ENCODE measurements at places on chromosomes 3 and 15.

DNA sequence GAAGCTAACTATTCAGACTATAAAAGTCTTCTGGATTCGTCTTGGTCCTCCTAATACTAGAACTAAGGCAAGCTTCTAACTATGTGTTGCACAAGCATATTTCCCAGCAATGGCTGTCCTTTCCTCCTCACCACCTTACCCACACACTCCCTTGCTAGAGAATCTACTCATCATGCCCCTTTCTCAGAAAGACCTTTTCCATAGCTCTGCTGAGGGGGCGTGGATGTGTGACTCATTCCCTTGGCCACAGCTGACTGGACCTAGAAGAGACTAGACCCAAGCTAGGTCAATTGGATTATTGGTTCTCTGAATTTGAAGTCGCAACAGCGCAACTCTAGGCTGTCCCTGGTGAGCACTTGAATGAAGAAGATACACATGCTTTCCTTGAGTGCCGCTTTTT, 47.1 kb downstream of the ERC2 start:
- no peak for DNase-seq

DNA sequence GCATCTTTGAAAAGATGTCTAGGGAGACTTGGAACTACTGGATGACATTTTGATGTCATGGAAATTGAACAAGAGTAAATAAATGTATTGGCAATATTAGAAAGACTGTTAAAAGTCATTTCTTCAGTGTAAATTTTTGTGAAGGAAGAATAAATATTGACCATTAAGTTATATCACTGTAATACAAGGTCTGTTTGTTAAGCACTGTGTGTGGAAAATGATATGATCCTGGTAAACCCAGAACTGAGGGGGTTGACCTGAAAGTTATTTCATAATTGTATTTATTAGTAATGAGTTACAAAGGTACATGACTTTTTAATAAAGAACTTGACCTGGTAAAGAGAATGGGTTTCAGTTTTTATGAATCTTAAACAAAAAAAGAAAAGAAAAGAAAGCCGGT, 106.6 kb downstream of the B3GALNT1 start:
- DNase-seq: no peak

DNA sequence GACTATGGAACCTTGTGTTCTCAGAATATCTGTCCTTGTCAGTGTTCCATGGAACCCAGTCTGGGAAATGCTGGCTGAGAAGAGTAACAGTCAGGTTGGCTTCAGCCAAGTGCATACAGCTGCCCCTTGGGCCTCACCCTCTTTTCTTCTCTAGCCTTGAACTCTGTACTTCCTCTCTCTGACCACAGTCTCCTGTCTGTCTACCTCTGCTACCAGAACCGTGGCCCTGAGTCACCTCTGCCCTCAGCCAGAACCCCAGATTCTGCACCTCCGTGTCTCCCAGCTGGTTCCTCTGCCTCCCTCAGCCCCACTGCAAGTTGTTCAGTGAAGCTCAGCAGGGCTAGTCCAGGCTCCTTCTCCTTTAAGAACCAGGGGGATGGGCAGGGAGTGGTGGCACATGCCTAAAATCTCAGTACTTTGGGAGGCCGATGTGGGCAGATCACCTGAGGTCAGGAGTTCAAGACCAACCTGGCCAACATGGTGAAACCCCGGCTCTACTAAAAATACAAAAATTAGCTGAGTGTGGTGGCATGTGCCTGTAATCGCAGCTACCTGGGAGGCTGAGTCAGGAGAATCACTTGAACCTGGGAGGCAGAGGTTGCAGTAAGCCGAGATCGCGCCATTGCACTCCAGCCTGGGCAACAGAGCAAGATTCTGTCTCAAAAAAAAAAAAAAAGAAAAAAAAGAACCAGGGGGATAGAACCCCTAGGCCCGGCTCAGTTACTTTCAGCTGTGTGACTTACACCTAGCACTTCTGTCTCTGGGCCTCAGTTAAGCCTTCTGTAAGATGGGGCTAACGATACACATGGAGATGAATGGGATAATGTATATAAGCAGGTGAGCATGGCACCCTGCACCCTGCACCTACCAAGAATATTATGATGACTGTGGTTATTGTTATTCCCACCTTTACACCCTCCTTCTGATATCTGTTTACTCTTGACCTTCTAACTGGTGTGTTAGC, 24.3 kb upstream of the TATDN2 start:
- DNase-seq: no peak

GRCh38 chr3:50807266-50807665, 132.5 kb downstream of the DOCK3 start:
- DNase-seq: no peak

DNA sequence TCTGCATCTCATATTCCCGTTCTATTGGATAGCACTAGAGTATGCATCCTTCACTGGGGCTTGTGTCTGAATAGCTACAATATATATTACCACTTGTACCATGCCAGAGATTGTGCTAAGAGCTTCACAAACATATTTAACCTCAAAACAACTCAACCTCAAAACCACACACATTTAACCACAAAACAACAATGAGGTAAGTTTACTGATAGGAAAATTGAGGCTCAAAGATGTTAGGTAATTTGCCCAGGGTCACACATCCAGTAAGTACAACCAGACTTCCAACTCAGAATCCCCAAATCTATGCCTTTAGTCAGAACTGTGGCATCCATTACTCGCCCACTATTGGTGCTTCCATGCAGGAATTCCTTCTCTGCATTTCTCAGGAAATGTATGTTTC, 220.0 kb downstream of the FAM43A start:
- DNase-seq: no peak

DNA sequence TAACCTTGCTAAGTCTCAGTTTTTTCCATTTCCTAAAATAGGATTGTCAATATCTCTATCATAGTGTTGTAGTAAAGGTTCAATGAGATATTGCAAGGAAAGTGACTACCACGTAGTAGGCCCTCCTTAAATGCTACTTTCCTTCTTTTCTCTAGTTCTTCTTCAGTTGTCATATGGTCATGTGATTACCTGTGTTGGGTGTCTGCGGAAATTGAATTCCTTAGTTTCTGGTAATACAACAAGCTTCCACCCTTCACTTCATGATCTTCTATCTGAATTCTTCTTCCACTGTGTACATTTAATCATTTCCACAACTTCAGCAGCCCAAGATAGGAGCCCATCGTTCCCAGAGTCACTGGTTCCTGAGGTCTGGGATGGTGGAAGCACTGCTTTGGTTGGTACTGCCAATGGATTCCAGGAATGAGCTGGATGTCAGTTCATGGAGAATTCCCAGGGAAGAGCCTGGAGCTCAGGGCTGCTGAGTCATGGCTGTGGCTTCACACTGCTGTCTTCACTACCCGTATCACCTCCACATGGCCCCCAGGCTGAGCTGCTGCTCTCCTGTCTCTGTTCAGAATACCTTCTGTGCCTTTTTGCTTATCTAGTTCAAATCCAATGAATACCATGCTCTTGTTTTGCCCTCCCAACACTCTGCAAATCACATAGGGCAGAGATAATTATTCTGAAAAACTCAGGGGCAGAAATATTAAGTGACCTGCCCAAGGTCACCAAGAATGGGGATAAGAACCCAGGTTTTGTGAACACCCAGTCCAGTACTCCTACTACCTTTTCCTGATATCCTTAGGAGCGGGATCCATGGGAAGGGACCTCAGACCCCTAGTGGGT, 98.6 kb downstream of the RPL39L start:
- no peak for DNase-seq

DNA sequence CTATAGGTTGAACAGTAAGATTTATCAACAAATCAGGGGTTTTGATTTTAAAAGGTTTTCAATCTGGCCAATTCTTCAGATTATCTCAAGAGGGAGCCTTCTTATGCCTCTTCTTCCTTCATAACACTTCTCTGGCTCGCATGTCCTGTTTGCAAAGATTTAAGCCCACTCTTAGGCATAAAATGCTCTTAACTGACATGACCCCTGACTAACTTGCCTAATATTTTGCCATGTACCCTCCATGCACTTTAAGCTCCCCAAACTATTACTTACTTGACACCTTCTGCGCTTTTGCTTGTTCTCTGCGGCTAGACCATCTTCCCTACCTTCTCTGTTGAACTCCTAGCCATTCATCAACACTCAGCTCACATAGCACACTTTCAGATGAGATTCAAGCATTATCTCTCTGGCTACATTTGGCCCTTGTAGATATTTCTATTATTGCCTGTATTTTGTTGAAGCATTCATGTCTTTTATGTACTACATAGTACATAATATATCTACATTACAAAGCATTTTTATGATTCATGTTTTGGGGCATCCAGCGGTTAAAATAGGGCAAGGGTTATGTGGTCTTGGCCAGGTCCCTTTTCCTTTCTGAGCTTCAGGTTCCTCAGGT, 1.0 kb upstream of the ARIH1 start:
- DNase-seq: no peak

- DNase-seq: peak; percentile 60
Observed at GRCh38 chr15:40857601-40858341, 13.9 kb downstream of the SPINT1 start.

- no peak for DNase-seq
Observed at GRCh38 chr3:29426302-29427226, 145.7 kb downstream of the RBMS3 start.

Measured in stimulated activated CD4-positive, alpha-beta T cell treated with anti-CD3 and anti-CD28 coated beads, Interleukin-15, amount 100 ng/mL, for 1 hour (primary cell).